ENCODE measurements at places on chromosomes 7 and 10.
A peak's percentile ranks its signal among the peaks of the same experiment; 100 is the strongest.

GRCh38 chr7:32283546-32283945, 206.6 kb downstream of the LSM5 start:
- no peak for DNase-seq

- no peak for DNase-seq
Observed at GRCh38 chr7:121961089-121961867, 88.3 kb downstream of the PTPRZ1 start.

- no peak for DNase-seq
Observed at GRCh38 chr10:132774181-132774901, 11.6 kb downstream of the NKX6-2 start.

GRCh38 chr7:28316489-28316888, 95.8 kb upstream of the CREB5 start:
- DNase-seq, result no peak

DNA sequence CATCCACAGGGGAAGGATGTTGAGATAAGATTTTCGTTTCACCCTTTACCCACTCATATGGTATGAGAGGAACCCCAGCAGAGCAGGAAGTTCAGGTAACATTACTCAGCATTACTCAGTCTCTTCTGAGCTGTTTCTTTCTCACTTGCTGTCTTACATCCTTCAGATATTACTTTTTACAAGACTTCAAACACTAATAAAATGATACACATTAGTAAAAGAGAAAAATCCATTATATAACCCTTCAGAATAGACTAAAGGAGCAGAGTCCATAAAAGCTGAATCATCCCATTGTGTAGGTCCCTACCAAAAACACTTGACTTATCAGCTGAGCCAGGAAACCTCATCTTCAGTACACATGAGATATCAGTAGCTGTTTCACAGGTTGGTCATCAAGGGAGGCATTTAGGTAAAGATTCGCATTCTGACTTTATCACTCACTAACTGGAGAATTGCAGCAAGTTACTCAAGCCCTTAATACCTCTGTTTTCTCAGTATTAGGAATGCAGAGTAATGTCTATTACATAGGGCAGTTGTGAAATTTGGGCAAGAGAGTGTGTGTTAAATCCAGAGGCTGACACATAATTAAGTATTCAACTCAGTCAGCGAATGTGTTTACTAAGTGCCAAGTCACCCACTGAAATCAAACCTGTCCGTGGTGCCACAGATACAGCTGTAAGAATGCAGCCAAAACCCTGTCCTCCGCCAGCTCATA, 44.7 kb downstream of the KLF6 start:
- no peak for DNase-seq

GRCh38 chr7:43546231-43546630, 36.7 kb upstream of the STK17A start:
- no peak for DNase-seq

DNA sequence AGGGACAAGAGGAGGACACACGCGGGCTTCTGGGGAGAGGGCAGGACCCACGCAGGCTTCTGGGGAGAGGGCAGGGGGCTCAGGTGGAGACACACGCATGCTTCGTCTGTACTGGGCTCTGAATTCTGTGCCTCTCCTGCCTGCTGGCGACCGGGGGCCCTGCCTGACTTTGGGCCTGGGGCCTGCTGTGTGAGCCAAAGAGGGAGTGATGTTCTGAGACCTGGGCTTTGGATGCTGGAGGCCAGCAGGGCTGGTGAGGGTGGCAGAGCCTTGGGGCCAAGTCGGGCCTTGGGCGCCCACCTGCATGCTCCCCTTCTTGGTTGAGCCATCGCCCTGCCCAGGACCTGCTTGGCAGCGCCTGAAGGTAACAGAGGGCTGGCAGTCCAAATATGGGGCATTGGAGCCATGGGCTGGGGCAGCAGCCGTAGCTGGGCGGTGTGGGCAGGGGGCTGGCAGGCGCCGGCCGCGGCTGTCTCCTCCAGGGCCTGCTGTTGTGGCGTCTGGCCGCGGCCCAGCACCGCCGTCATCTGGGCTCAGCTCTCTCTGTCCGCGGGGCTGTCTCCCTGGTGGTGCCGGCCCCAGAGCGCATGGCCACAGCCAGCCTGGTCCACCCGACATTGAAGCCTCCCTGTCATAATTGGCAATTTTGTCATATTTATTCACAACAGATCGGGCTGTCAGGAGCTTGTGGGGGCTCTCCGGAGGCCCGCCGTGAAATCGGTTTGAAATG, 78.9 kb downstream of the UNCX start:
- DNase-seq, result no peak

GRCh38 chr10:101922846-101923245, 79.2 kb upstream of the KCNIP2 start:
- DNase-seq, result no peak

DNA sequence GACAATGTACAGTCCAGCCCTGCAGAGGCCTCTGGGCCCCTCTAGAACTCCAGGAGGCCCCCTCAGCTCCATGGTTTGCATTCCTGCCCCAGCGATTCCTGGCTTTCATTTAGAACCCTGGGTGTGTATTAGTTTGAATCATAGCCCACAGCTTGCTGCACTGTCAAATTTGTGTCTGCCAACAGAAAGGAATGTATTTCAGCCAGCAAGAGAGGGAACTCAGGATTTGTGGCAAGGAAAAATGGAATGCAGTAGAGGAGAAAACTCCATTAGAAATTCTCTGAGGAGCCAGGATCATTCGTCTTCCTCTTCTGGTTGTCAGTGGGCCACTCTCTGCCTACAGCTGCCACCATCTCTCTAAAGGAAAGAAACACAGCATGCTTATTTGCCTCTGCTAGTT, 27.9 kb upstream of the WDR11 start:
- DNase-seq, result no peak

GRCh38 chr10:97534746-97535367, 36.1 kb downstream of the UBTD1 start:
- DNase-seq, result peak; percentile 36

GRCh38 chr10:88138319-88138848, 275.0 kb downstream of the PTEN start:
- DNase-seq, result no peak

- DNase-seq, result no peak
Observed at GRCh38 chr10:92042541-92042940, 119.0 kb downstream of the BTAF1 start.

DNA sequence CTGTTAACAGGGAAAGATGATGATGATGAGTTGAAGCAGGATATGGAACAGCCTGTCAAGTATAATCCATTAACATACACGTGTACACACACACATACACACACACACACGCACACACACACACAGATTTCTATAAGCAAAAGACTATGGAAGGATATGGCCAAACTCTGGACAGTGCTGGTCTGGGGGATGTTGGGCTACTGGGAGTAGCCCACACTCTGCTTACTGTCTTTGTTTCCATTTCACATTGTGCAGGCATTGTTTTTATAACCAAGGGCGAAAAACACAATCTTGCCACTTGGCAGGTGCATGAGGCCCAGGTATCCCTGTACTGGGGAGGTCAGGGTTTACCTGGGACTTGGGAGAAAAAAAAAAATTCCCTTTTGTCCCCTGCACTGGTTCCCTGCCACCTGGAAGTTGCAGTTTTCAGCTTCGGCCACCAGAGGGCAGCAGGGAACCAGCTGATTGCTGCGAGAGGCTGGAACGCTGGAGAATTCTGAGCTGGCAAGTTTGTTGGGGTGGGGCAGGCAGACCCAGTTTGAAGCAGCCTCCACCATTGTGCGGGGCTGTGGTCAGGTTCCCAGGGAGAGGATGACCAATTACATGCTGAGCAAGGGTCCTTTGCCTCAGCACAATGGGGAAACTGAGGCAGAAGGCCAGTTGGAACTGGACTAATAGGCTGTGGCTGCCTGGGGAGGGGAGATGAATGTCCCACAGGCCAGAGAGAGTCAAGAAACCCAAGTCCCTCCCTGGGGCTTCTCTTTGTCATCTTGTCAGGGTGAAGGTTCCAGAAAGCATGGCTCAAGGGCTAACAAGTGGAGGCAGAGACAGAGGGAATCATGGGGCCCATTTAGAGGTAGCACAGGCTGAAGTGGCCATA, 27.3 kb downstream of the PPIF start:
- peak; percentile 64 for DNase-seq

- DNase-seq, result peak; percentile 31
Observed at GRCh38 chr10:96370584-96371157, 11.9 kb upstream of the OPALIN start.

- DNase-seq, result no peak
Observed at GRCh38 chr10:132876131-132876860, 66.1 kb downstream of the CFAP46 start.

DNA sequence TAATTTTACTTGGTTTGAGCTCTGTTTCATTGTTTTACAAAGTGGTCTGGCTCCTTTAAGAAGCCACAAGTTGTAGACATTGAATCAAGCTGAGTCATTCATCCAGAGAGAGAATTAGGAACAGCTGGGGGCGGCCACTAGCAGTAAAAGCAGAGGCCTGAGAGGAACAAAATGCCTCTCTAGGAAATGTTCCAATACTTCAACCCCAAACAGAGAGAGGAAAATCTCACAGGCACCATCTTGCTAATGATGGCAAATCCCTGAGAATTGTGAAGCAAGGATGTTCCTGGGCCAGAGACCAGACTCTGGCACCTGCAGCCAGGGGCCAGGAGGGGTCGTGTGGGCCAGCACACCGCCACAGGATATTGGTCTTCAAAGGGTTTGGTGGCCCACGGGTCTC, 26.5 kb upstream of the TRIL start:
- no peak for DNase-seq

GRCh38 chr10:60140651-60141632, 234.6 kb upstream of the CCDC6 start:
- no peak for DNase-seq

DNA sequence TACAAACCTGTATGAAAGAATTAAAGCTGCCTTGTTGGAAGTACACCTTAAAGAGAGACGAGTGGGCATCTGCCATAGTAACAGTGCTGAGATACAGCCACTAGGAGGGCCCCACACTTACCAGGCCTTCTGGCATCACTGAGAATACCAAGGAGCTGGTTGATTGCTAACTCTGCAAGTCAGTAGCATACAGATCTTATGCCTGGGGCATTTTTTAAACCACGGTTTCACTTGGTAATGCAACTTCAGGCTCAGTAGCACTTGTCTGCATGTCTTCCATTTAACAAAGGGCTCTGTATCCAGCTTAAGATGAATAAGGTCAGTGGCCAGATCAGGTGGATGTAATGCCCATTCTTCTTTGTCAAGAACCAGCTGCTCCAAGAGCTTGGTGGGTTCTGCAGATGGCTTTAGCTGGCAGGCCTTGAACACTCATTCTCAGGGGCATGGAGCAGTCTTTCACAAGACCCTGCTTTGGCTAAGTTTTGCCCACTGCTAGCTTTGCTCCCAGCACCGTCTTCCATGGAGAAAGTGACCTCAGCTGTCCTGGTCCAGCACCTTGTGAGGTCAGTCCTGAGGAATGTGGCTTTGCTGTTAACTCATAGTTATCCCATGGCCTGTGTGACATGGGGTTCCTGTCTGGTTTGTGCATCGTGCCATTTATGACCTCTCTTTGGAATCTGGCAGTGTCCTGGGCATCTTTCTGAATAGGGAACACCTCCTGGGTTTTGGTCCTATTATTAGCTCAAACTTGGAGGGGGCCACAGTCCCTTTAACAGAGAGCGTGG, 68.1 kb downstream of the BMPER start:
- no peak for DNase-seq

- no peak for DNase-seq
Observed at GRCh38 chr10:28975891-28976531, 298.7 kb downstream of the BAMBI start.

GRCh38 chr7:297611-298374, 7.8 kb downstream of the FOXL3 start:
- no peak for DNase-seq

DNA sequence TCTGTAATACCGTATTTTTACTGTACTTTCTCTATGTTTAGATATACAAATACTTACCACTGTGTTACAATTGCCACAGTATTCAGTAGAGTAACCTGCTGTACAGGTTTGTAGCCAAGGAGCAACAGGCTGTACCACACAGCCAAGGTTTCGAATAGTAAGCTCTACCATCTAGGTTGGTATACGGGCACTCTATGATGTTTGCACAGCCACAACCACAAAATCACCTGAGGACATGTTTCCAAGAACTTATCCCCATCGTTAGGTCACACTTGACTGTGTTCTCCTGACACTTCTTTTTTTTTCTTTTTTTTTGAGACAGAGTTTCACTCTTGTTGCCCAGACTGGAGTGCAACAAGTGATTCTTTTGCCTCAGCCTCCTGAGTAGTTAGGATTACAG, 134.6 kb upstream of the TRIM24 start:
- DNase-seq, result no peak

- DNase-seq, result no peak
Observed at GRCh38 chr7:149790754-149791360, 17.5 kb upstream of the ZNF467 start.

GRCh38 chr7:25632616-25633015, 404.3 kb upstream of the NPVF start:
- DNase-seq, result no peak

GRCh38 chr7:26989897-26990670, 105.7 kb downstream of the HOXA1 start:
- DNase-seq, result no peak

DNA sequence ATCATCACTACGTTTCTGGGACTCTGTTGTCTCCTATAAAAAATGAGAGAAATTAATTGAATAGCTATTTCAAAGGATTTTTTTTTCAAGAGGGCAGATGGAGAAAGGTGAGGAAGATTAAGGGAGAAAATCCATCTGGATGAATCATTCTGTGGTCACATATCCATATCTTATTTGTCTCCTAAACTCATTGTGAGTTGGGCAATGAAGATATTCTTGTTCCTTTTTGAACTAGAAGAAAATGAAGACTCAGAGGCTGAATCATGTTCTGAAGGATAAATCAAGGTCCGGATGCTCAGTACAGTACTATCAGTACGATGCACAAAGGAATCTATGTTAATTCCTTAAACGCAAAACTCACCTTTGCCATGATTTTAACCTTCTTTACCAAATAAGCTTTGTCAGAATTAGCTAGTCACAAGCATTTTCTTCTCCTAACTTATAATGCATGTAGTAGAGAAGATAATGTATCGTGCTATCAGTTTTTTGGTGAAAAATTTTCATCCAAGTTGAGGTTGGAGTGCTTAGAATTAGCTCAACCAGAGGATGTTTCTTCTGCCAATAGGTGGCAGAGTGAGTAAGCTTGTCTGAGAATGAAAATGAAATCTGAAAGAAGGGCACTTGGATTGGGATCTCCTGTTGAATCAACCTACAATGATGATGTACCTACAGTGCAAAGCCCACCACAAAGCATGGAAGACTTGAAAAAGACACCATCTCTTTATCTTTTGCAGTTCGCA, 446.9 kb downstream of the KIF20B start:
- no peak for DNase-seq

DNA sequence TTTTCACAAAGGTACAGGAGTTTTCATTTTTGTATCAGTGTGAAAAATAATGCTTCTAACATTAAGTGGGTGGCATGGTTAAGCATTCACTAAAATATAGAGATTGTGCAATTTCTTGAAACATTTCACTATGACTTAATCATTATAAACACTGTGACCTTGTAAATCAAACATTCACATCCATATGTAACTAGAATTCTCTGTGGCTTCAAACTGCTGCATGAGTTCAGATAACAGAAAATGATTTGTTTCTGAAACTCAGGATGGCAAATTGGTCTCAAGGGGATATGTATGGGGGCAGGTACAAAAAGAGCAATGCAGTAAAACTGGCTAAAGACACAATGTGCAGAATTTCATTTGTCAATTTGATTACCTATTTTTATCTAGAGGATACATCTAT, 3.8 kb downstream of the FAM133B start:
- no peak for DNase-seq

- no peak for DNase-seq
Observed at GRCh38 chr7:71343892-71344291, 211.9 kb downstream of the GALNT17 start.

All from stimulated activated CD4-positive, alpha-beta T cell treated with anti-CD3 and anti-CD28 coated beads, Interleukin-4, amount 100 ng/mL, for 4 hours (primary cell).